ENCODE measurements at places on chromosomes 7 and 10. TPM values are rescaled to one million over a fixed set of nuclear protein-coding genes. Genes with fewer than 3 reads are reported as not detected.

Gene ZNF736
- 2.7 TPM for total RNA-seq

Gene CTTNBP2
- total RNA-seq = 0.27 TPM

Gene NOS3
- total RNA-seq = 25.3 TPM

Gene AZGP1
- not detected for total RNA-seq

Gene TMEM270
- not detected for total RNA-seq

Gene MYL10
- not detected for total RNA-seq

Gene FAM24B
- 11.1 TPM for total RNA-seq

Gene RNLS
- 1.4 TPM for total RNA-seq

Gene TMUB1
- 40.9 TPM for total RNA-seq

Gene PDGFA
- 87.3 TPM for total RNA-seq

Gene PDAP1
- 138 TPM for total RNA-seq
